ENCODE measurements at places on chromosomes 6 and 20.

- peak; percentile 16 for DNase-seq
Observed at GRCh38 chr6:156890627-156891314, 113.6 kb downstream of the ARID1B start.

DNA sequence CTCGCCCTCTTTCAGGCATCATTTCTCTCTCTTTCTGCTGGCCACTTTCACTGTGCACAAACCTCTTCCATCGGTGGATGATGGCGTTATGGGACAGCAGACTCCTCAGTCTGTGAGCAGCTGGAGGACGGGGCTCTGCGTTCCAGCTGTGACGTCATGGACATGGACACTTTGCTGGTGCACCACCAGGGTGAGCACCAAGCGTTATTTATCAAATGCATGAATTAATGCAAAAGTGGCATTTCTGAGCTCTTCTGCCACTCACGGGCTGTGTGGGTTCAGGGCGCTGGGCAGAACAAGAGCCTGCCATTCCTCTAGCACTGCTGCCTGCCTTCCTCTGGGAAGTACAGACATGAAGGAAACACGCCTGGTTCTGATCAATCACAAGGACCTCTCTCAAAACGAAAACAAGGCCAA, 82.9 kb upstream of the MPC1 start:
- peak; percentile 79 for DNase-seq

DNA sequence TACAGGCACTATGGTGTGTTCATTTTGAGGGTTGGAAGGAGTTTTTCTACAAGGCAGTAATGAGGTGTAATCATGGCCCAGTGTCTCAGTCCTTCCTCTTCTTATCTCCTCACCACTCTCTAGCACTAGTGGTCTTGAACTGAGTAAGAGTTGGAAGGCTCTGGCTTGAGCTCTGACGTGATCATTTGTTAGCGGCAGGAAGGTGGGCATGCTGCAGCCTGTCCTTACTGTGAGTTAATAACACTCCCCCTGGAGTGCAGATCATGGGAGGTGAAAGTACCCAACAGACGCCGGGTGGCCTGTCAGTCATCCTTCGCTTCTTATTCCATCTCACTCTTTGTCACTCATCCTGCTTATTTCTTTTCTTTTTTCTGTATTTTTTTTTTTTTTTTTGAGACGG, 356.9 kb downstream of the CDKAL1 start:
- no peak for DNase-seq

GRCh38 chr6:8057793-8058192, 6.4 kb downstream of the BLOC1S5 start:
- DNase-seq, result no peak

DNA sequence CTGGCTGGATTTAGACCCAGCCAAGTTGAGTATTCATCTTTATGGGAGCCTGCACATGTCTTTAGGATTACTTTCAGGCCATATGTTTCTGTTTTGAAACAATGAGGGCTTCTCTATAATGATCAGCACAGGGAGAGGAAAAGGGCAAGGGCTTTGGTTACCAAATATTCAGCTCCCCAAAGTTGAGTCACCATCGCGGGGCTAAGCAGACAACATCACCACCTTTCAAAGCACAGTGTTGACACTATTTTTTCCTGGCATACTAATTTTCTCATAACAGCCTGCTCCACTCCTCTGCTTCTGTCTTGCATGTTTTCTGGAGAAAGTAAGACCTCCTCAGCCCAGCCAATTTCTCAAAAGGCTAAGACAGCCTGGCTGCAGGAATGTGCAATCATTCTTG, 4.9 kb downstream of the SCML4 start:
- DNase-seq, result no peak

- DNase-seq, result no peak
Observed at GRCh38 chr6:16230953-16231352, 7.4 kb upstream of the GMPR start.

DNA sequence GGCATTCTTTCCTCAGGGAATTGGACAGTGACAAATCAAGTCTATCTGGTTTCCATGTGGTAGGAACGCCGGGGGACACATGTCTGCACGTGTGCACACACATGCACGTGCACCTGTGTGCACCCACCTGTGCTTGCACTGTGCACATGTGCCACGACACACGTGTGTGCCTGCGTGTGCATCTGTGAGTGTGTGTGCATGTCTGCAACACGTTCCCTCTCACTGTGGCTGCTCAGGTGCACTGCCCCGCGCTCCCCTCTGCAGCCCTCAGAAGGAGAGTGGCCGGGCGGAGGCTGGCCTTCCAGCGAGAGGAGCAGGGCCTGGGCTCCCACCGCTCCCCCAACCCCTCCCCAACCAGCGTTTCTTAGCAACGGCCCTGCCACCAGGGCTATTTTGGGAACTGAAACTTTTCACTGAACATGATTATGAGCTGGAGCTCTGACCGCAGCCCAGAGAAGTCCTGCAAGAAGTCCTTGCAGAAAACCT, 147.8 kb downstream of the PHACTR3 start:
- DNase-seq, result peak; percentile 43

GRCh38 chr6:143505537-143505936, 6.0 kb downstream of the FUCA2 start:
- DNase-seq, result no peak

- no peak for DNase-seq
Observed at GRCh38 chr6:126396131-126396530, 56.2 kb downstream of the CENPW start.

DNA sequence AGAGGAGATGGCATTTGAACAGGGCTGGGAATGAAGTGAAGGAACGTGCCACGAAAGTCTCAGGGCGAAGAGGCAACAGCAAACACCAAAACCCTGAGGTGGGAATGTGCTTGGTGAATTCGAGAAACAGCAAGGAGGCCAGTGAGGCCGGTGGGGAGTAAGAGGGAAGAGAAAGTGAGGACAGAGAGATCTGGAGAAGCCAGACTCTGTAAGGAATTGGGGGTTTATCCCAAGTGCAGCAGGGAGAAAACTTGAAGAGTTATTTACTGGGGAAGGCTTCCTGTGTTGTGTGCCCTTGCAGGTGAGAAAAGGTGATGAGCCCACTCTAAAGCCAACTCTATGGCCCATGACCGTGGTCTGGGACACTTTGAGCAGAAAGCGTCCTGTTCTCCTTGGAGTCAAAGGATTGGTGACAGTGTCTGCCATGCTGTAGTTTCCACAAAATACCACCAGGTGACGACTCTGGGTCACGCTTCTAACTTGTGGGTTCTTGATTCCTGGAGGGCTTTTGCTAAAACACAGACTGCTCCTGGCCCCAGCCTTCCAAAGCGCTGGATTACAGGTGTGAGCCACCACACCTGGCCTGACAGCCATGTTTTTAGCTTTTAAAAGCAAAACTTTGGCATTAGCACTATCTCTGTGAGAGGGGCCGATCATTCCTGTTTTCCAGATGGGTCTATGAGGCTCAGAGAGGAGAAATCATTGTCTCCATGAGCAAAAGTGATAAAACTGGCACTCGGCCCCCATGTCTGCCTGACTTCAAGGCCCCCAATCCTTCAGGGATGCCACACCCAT, 18.0 kb upstream of the CSNK2A1 start:
- DNase-seq, result peak; percentile 81

DNA sequence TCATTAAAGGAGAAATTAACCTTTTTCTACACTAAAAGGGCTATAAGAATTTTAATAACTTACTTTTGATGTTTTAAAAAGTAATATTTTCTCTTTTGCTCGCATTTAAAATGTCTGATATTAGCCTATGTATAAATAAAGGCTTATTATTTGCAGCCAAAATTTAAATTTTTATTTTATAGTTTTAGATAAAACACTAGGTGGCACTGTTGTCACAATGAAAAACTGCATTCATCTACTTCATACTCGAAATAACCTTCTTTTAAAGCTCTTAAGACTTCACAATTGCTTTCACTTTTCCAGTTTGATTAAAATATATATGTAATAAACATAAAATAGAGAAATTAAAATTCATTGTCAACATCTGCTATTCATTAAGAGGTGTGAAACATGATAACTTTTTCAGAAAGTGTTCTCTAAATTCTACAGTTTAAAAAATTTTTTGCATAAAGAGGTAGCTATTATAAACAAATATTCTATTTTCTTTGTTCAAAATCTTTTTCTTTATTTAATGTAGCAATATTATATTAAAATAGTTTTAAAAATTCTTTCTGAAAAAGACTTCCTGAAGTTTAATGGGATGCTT, 78.8 kb upstream of the DEFB112 start:
- no peak for DNase-seq

- DNase-seq, result no peak
Observed at GRCh38 chr20:1535420-1536175, 21.9 kb downstream of the SIRPD start.

- no peak for DNase-seq
Observed at GRCh38 chr20:60058879-60059278, 100.7 kb downstream of the CDH26 start.

GRCh38 chr6:28008053-28008452, 51.0 kb downstream of the OR2B6 start:
- DNase-seq, result no peak

DNA sequence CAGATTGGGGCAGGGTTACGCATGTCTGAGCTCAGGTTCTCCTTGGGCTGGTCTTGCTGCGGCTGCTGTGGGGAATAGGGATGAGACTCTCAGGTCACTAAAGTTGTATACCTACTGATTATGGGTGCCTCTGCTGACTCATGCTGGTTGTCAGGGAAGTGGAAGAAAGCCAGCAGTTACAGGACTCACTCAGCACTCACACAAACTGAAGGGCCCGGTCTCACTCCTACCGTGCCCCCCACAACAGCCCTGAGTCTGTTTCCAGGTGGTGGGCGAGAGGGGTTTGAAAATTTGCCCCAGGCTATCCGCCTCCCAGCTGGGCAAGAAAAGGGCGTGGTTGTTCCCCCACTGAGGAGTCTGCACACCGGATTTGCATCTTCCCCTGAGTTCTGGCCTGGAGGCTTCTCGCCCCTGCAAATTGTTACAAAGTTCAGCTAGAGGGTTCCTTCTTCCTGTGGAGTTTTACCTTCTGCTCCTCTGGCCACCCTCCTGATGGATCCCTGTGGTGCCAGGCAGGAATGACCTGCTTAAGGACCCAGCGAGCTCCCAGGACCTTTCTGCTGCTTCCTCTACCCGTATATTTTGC, 659.2 kb downstream of the HDGFL1 start:
- no peak for DNase-seq

GRCh38 chr6:137798261-137798660, 68.8 kb upstream of the TNFAIP3 start:
- no peak for DNase-seq

DNA sequence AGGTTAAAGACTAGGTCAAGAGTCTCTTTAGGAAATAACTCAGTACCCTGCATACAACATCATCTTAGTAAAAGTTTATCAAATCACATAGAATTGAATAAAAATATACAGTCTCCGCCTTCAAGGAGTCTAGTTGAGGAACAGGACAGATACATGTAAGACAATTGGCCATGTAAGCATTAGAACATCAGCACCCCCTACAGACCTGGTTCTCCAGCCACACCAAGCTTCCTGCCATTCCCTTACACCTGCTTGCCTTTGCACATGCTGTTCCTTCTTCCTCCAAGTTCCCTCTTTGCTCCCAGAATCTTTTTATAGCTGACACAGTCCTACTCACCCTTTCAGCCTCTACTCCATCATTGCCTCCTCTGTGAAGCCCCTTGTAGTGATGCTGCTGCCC, 187.8 kb upstream of the LRFN2 start:
- DNase-seq, result no peak

GRCh38 chr6:149884215-149884614, 13.7 kb downstream of the RAET1E start:
- DNase-seq, result no peak

DNA sequence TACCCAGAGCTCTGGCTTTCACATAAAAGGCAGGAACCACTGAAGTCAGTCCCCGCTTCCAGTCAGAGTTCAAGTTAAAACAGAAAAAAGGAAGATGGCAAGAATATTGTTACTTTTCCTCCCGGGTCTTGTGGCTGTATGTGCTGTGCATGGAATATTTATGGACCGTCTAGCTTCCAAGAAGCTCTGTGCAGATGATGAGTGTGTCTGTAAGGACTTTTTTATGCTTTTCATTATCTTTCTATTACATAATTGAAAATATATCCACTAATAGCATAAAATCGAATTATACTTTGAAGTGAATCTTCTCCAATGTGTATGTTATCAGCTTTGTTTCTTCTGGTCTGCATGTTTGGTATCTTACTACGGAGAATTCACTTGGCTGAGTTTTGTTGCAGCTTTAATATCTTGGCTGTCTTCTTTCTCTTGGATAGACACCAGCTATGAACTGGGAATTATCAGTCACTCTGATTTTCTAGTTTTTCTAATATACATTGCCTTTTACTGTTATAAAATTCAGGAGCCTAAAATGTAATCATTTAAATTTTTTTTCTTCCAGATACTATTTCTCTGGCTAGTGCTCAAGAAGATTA, at the start of gene OTOR:
Gene OTOR, plus strand, starts transcription at position 51 of the 593 bp plus-strand sequence. Its CDS starts 44 bp downstream, at position 95.
- DNase-seq, result no peak

DNA sequence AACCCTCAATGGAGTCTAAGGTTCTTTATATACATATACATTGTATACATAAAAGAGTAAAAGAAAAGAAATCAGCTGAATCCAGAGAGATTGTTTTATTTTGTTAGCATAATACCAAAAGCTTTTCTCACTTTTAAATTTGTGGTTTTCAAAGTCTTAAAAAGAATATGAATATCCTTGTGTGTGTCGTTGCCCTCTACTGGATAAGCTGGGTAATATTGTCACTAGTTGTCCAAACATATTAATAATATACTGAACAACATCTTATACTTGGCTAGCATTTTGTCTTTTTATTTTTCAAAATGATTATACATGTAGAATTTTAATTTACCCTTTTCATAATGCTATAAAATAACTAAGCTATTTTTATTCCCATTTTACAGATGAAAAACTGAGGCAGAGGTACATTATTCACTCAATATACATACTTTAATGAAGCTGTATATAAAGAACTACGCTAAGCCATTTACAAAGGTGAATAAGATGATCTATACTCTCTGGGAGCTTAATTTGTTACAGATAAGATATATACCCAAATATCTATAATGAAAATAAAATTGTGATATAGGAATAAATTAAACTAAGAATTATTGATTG, 531.7 kb downstream of the TFAP2B start:
- DNase-seq, result peak; percentile 9

DNA sequence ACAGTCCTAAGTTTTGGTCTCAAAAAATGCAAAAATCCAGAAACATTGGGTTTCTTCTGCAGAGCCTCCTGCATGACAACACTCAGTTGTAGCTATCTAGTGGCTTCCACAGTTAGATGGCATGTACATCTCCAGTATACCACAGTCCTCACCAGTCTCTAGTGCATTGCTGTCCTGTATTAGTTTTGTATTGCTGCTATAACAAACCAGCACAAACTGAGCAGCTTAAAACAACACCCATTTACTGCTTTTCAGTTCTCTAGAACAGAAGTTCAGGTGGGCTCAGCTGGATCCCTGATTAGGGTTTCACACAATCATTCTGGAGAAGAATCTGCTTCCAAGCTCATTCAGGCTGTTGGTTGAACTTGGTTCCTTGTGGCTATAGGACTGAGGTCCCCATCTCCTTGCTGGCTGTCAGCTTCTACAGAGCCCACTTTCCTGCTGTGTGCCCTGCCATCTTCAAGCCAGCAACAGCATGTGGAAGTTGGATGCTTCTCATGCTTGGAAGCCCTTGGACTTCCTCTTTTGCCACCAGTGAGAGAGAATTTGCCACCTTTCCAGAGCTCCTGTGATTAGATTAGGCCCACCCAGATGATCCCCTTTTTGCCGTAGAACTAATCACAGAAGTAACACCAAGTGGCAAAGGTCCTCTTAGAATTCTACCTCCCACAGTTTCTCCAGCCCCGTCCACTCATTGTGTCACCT, 48.9 kb upstream of the TBC1D7 start:
- DNase-seq, result no peak

GRCh38 chr6:42333612-42334011, 116.0 kb upstream of the MRPS10 start:
- DNase-seq, result no peak

Data from AG20443 (cell line).